ENCODE measurements at places on chromosomes 6 and 20.

- no peak for DNase-seq
Measured at GRCh38 chr6:109212683-109213082, 117.4 kb downstream of the CEP57L1 start.

- DNase-seq = no peak
Measured at GRCh38 chr20:13028001-13028400, 19.2 kb downstream of the SPTLC3 start.

DNA sequence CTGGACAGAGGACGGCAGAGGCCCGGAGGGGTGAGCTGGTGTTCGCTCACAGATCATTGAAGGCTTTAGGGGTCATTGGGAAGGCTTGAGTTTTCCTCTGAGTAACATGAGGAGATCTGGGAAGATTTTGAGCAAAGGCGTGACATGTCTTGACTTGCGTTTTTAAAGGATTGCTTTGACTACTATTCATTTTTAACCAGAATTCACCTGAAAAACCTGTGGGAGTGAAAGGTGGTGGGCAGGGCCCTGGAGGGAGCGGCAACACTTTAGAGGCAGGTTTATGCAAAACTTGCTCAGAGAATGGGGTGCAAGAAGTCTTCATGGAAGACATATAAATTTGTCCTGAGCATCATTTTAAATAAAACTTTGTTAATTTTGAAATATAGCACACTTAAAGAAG lies 72.2 kb upstream of the EEF1E1 start:
- no peak for DNase-seq

- DNase-seq = no peak
Measured at GRCh38 chr20:43960231-43960630, 45.6 kb downstream of the TOX2 start.

GRCh38 chr20:2108987-2109386 lies 7.4 kb downstream of the STK35 start:
- no peak for DNase-seq

- no peak for DNase-seq
Measured at GRCh38 chr6:149111556-149112115, 205.9 kb upstream of the TAB2 start.

DNA sequence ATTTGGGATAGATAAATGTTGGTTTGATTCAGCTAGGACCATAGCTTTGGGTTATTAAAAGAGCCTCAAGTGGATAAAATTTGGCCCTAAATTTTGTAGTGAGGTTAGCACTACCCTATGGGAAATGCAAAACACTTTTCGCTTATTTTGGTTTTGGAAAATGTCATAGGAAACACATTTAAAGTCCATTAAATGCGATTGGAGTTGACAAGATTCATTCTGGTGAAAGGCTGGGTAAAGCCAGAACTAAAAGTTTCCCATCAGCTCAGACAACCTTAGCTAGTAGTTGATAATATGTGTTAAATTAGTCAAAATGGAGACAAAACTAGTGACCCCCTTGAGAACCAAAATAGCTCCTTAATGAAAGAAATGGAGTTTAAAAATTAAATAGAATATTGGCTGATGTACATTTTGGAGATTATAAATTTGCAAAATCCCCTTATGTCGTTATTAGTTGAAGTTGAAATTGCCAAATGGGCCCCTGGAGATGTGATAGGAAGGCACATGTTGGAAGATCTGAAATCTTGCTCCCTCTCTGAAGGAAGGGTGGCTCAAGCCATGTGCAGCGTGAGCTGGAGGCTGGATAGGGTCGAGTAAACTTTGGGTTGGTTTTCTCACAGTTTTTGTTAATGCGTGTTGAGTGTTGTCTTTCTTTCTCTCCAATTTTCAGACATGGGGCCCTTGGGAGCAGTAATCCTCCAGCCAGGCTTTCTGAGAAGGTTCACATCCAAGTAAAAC lies 72.8 kb downstream of the CD83 start:
- DNase-seq = no peak

DNA sequence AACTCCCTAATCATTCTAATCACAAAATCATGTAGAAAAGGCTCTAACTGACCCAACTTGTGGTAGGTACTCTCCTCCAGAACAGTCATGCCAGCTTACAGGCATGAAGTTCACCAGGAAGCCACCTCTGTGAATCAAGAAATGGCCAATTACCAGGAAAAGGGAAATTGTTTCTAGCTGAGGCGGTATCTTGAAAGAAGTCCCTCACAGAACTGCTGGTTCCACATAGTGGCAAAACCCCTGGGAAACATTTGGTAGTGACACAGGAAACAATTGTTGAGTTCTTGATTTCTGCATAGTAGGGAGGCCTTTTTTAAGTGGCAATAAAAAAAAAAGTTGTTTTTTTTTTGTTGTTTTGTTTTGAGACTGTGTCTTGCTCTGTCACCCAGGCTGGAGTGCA lies 3.4 kb upstream of the ZHX3 start:
- no peak for DNase-seq

DNA sequence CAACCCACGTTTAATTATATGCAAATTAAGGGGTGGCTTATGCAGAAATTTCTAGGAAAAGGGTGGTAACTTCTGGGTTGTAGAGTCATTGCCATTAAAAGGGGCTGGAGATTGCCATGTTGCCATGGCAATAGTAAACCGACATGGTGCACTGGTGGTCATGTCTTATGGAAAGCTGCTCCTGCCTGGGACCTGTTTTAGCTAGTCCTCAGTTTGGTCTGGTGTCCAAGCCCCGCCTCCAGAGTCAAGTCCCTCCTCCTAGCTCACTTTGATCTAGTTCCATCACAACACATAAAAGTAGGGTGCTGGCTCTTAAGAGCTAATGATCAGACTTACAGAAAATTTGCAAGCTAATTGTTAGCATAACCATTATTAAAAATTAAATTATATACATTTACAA lies 5.3 kb downstream of the SLC22A2 start:
- DNase-seq = no peak

DNA sequence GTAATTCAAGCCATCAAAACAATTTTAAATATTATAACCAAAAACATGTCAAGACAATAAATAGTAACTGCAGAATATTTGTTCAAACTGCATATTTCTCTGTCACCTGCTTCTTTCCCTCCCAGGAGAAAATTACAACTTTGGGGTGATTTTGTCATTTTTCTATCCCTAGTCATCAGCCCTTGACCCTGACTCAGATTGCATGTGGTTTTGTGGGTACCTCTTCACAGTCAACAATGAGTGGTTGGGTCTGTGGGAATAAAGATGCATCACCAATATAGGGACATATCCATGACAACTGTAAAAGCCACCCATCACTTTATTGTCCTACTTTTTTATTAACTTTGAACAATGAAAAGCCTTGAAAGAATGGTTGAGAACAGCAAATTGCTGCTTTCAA lies 7.3 kb downstream of the COL10A1 start:
- DNase-seq = no peak

GRCh38 chr6:158770533-158771330 lies 48.4 kb downstream of the EZR start:
- DNase-seq = no peak

- DNase-seq = no peak
Measured at GRCh38 chr6:6225885-6226529, 94.5 kb downstream of the F13A1 start.

DNA sequence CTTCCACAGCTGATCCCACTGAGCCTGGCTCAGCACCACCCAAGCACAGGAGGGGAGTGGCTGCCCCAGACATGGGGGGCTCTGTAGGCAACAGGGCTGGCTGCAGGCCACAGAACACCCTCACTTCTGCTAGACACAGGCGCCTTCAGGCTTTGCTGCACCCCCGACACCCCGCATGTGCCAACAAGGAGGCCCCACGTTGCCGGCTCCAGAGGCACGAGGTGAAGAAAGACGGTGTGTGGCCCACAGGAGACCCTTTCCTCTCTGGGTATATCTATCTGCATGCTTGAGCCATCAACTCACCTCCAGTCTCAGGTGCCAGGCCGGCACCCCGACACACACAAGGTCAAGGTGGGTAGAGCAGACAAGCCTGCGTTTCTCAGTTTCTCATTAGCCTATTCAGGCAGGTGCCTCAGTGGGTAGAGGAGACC lies 158.3 kb downstream of the DLL1 start:
- no peak for DNase-seq

GRCh38 chr6:134171517-134171916 lies 119.1 kb upstream of the SLC2A12 start:
- DNase-seq = no peak

- no peak for DNase-seq
Measured at GRCh38 chr6:4067673-4068072, 11.3 kb downstream of the FAM217A start.

- no peak for DNase-seq
Measured at GRCh38 chr6:35267897-35268296, 8.4 kb downstream of the ZNF76 start.

GRCh38 chr6:148983966-148984365 lies 237.1 kb downstream of the UST start:
- DNase-seq = no peak

DNA sequence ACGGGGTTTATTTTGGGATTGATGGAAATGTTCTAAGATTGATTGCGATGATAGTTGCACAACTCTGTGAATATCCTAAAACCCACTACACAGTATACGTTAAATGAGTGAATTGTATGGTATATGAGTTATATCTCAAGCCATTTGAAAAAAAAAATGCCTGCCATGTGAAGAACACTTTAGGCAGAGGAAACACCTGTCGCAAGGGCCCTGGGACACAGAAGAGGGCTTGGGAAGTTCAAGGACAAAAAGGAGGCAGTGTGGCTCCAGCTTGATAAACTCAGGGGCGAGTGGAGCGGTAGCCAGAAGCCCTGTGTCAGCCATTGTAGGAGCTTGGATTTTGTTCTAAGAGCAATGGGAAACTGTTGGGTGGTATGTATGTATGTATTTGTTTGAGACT lies 37.0 kb downstream of the CEP250 start:
- DNase-seq = no peak

DNA sequence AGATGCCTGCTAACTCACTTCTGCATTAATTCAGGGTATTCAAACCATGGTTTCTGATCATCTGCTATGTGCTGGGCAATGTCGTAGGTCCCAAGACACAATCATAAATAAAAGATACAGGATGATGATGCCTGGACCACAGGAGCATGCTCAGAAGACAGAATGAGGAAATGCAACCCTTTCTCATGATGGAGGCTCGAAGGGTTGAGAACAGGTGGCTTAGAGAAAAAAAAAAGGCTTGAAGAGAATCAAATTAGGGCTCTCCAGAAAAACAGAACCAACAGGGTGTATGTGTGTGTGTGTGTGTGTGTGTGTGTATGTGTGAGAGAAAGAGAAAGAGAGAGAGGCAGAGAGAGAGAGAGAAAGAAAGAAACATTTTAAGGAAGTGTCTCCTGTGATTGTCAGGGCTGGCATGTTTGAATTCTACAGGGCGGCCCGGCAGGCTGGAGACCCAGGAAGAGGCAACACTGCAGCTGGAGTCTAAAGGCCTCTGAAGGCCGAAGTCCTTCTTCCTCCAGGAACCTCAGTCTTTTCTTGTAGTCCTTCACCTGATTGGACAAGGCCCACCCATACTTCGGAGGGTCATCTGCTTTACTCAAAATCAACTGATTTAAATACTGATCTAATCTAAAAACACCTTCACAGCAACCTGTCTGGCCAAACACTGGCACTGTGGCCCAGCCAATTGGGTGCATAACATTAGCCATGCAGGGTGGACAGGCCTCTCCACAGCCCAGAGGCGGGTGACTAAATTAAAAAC lies 143.8 kb downstream of the ERMARD start:
- DNase-seq = no peak

GRCh38 chr20:1900321-1900801 lies 5.2 kb downstream of the SIRPA start:
- no peak for DNase-seq

DNA sequence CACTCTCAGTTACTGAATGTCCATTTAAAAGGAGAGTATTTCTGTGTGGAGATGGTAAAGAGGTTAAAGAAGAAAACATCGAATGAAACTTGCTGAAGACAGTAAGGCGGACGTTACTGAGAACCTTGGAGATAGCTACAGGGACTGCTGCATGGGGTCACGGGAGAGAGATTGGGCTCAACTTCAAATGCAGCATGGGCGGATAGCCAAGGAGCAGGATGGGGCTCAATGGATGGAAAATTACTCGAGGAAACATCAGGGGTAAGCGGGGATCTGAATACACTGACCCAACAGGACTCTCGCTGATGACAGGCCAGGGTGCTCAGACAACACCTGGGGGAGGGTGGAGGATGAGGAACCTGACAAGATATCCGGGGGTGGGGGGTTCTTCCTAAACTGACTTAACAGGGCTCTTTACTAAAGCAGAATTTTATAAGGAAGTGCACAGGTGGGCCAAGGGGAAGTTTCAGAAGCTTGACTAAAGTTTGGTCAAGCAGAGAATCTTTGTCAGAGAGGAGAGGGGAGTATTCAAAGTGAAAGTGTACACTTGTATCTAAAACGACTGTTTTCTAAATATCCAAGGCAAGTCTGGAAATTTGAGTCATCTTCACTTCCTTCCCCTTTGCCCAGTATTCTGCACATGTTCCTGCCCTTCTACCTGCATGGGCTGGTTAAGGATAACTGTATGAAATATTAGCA lies 22.8 kb downstream of the ECT2L start:
- DNase-seq = no peak

DNA sequence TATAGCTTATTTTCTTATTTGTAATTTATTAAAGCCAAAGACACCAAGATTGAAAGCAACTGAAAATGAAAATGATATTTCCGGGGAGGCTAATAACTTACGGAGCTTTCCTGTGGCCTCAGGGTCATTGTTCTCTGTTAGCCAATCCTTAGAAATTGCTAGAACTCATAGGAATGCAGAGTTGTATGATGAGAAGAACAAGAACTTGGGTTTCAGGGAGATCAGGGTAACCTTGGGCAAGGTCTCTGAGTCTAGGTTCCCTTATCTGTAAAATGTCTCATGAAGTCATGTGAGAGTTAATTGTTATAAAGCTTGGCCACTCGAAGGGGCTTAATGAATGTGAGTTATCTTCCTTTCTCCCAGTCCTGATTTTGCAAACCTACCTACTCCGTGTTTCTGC lies 20.1 kb upstream of the SERINC3 start:
- DNase-seq = no peak

GRCh38 chr20:48538856-48539255 lies 288.9 kb downstream of the PREX1 start:
- DNase-seq = no peak

DNA sequence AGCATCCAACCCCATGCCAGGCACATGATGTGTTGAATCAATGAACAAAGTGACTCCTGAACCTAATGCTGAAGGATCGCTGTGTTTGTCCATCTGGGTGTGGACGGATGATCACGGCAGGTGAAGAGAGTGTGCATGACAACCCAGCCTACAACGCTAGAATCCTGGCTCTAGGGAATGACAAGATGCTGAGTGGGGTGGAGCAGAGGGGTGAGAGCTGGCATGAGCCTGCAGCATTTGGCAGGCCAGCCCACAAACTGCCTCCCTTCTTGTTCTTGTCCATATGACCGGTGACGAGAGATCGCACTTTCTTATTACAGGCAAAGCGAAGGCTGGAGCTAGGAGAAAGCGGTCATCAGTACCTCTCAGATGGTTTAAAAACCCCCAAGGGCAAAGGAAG lies 54.7 kb upstream of the CDKAL1 start:
- DNase-seq = no peak
